ENCODE measurements at places on chromosomes 2 and 18. TPM values are rescaled to one million over a fixed set of nuclear protein-coding genes. Genes with fewer than 3 reads are reported as not detected.

GRCh38 chr2:45125232-45125631, 116.0 kb upstream of the SIX2 start:
- no peak for DNase-seq

- DNase-seq = peak; percentile 32
Observed at GRCh38 chr2:9950521-9951271, 797 bp upstream of the GRHL1 start.

DNA sequence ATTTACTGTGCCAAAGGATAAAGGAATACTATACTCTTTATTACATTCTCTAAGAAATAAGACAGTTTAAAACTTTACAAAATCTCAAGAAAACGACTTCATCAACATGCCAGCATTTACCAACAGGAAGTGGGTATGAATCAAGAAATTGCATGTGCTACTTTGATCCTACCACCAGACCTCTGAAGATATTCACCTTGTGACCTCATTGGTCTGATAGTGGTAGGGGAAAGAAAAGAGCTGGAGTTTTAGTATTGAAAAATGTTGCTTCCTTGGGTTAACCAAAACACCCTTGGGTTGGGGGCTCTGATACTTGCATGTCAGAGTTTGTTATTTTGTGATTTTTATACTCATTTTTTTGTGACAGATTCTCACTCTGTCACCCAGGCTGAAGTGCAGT, 84.1 kb upstream of the LPIN2 start:
- DNase-seq = no peak

DNA sequence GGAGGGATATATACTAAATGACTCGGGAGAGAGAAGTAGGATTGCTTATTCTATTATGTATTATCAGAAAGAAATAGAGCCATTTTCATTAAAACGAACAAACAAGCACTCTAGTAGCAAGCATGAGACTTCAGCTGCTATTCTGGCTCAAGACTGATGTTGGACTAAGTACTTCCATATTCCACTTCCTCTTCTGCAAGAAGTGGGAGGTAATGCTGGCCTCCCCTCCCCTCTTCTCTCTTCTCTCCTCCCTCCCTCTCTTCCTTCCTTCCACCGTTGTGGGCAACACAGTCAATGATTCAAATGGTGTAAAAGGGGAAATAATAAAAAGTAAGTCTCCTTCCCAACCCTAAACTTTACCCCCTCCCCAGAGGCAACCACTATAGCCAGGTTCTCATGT, 62.6 kb downstream of the EMX1 start:
- DNase-seq = no peak

DNA sequence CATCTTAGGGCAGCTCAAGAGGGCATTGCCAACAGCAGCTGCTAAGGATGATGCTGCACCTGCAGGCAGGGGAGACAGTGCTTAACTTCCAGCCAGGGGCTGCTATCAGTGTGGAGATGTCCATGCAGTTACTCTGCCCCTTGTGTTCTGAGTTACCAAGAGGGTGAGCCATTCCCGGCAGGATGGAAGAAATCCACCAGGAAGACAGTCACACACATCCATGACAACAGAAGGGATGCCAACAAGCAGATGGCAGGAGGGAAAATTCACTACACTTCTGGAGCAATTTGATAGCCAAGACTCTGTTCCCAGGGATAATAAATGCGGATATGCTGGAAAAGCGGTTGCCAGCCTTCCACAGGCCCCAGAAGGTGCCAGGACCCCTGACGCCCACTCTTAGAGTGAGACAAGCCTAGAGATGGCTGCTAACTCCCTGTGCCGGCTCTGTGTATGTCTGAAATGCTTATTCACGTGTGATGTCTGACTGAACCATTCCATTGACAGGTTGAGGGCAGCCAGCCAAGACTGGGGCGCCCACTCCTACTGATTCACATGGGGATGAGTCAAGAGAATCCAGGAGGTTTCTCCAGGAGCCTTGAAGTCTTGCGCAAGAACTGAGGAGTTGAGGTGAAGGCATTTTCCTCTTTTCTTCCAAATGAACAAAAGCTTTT, 24.5 kb downstream of the LOXHD1 start:
- DNase-seq = peak; percentile 78

GRCh38 chr2:218892693-218893348, 12.2 kb downstream of the WNT10A start:
- DNase-seq = peak; percentile 68

DNA sequence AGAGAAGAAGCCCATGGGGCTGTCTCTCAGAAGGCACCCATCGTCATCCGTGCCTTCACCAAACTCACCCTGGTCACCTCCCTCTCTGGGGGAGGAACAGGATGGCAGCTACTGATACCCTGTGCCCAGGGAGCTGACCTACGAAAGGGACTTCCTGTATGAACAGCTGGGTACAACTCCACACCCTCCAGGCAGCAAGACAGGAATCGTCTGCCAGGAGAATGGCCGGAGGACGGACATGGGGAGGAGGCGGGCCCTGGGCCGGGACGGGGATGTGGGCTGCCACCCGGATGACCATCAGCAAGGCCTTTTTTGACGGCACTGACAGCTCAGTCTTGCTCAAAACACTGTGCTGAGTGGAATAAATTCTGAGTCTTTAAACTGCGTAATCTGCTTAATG, 243.6 kb downstream of the HDAC4 start:
- no peak for DNase-seq

GRCh38 chr2:233331536-233331935, 22.8 kb upstream of the DGKD start:
- no peak for DNase-seq

DNA sequence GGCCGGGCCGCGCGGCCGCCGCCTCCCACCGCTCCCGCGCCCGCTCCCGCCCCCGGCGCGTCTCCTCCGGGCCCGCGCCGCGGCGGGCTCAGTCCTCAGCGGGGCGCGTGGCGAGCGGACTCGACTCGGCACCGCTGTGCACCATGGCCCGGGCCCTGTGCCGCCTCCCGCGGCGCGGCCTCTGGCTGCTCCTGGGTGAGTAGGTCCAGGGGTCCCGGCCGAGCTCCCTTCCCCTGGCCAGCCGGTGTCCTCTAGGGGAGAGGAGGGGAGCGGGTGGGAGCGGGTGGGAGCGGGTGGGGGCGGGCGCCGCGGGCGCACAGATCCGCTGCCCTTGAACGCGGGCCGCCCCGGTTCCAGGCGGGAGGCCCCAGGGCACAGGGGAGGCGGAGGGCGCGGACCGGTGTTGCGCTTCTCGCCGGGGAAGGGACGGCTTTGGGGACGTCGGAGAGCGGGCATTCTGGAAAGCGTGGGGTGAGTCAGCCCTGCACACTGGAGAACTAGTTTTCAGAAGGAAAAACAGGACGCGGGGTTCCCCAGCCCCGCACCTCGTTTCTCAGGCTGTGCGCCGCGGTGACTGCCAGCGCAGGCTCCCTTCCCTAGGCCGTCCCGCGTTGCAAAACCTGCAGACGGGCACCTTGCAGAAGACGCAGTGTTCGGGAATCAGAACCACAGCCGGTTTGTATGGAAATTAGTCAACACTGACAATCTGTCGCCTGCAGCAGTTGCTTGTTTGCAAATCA, at the start of gene RAMP1:
RAMP1 (plus strand) TSS at position 91 of the 740 bp plus-strand sequence; CDS start at position 144, 53 bp downstream.
- DNase-seq = peak; percentile 37

GPR75 gene
- total RNA-seq = 1.1 TPM

IMMT gene
- total RNA-seq = 97.8 TPM
